ENCODE measurements at places on chromosomes 7 and 10.
A peak's percentile ranks its signal among the peaks of the same experiment; 100 is the strongest.

GRCh38 chr7:48813472-48813871, 110.9 kb upstream of the CDC14C start:
- DNase-seq: no peak

GRCh38 chr10:80173466-80173865, 31.9 kb downstream of the ANXA11 start:
- peak; percentile 79 for DNase-seq

DNA sequence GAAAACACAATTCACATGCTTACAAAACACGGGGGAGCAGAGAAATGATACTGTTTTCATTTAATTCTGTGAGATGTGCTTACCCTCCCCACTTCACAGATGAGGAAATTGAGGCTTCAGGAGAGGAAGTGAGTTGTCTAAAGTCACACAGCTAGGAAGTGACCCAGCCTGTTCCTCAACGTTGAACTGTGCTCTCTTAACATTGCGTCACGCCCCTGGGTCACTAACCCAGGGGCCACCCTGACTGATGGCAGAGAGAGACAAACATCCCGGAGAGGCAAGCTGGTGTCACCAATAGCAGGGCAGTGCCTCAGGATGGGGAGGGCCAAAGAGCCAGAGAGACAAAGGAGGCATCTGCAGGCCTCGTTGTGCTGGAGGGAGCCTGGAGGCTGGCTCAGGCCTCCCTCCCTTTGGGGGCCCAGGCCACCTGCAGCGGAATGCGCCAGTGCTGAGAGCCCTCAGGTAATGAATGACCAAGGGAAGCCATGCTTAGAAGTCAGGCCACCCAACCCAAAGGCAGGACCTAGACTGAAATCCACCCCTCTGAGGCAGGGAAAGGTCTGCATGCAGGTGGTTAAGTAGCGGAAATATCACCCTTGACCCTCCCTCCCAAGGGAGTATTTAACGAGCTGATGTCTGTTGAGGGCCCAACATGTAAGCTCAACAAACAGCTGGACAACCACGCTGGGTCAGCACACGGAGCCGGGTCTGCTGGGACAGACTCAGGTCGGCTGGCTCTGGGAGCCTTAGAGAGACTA, 81.3 kb downstream of the C10orf105 start:
- DNase-seq: no peak

- no peak for DNase-seq
Measured at GRCh38 chr10:70500812-70501301, 22.3 kb downstream of the PALD1 start.

DNA sequence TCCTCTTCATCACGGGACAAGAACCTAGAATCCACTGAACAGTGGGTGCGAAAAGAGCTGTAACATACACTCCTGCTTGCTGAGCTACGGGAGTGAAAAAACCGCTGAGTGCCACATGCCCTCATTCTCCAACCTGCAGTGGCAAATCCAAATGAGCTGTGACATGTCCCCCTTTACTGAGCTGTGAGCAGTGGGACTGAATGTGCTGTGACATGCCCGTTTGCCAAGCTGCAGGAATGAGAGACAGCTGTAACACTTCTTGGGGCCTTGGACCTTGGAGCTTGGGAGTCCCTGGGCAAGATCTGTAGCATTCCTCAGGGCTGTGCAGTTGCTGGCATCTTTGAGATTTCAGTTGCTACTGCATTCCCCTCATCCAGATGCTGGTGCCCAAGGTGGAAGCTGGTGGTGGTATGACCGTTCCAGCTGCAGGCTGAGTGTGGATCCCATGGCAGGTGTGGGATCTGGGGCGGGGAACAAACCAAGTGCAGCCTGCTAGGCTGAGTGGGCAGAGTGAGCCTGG, 85.0 kb downstream of the TMEM106B start:
- no peak for DNase-seq

DNA sequence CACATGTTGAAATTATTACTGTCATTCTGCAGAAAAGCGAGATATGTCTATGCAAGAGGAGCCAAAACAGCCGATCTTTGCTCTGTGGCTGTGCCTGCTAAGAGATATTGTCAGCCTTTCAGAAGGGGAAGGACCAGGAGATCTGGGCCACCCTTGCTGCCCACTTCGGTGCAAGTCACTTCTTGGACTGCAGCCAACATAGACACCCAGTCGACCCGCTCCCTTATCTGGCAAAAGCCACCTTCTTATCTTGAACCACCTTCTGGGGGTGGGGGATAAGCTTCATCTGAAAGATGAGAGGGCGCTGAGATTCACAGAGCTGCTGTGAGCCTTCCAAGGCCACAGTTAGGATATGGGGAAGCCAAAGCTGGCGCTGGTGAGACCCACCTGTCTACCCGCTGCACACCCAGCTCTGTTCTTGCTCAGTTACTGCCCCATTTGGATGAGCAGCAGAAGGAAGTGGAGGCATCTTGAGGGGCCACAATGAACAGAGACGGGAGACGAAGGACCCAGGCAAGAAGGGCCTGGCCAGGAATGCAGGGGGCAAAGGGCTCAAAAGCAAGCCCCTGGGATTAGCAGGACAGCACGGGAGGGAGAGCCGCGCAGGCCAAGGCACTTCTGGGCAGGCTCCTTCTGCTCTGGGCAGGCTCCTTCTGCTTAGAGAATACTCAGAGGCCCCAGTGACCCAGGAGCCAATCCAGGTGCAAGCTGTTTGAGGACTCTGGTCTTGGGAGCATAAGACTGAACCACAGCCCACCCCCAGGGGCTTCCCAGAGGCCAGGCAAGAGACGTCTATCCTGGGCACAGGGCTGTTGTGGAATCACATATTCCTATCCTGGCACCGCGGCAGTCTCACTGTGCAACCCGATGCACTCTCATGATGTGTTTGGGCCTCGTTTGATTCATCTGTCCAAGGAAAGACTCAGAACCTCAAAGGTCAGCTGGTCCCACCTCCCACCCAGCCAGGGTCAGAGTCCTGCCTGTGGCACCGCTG, 38.4 kb upstream of the NPFFR1 start:
- no peak for DNase-seq

GRCh38 chr7:114823290-114823689, 98.6 kb upstream of the MDFIC start:
- no peak for DNase-seq

DNA sequence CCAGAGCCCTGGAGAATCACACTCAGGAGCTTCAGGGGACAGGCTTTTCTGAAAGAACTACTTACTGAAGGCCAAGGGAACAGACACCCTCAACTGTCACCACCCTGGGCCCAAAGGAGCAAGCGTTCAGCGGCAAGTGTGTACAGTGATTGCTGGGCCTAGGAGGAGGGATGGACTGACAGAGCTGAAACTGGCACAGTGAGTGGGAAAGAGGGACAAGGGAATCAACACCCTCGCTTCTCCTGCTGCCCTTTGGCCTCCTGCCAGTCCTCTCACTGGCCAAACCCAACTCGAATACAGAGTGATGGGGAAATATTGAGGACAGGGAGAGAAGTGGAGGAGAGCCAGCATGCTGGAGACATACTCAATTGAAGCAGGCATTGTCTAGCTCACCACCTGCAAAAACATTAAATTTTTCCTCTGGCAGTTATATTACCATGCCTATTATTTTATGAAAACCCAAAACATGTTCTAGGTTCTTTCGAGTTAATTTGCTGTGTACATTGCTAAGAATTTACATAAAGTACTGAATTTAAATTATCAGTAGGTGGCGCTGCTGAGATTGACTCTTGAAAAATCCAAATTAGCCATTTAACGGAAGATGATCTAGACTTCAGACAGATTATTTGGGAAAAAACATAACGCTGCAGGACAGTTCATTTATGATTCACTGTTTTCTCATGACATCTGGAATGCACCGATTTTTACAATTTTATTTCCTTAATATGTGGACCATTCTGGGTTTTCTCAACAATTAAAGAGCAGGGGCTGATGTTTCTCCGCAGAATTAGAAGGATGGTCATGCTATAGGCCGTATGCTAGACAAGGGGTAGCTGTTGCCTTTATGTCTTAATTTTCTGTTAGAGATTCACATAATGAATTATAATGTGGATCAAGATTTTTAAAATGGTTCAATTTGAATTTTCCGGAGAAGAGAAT, 14.7 kb upstream of the TMEM236 start:
- peak; percentile 82 for DNase-seq

Data from G401 (cell line).